NK-92 treated with Interleukin-12 subunit alpha and Interleukin-12 subunit beta, amount 100 ng/mL, for 24 hours (cell line): ENCODE measurements at places on chromosomes 1 and 21.

DNA sequence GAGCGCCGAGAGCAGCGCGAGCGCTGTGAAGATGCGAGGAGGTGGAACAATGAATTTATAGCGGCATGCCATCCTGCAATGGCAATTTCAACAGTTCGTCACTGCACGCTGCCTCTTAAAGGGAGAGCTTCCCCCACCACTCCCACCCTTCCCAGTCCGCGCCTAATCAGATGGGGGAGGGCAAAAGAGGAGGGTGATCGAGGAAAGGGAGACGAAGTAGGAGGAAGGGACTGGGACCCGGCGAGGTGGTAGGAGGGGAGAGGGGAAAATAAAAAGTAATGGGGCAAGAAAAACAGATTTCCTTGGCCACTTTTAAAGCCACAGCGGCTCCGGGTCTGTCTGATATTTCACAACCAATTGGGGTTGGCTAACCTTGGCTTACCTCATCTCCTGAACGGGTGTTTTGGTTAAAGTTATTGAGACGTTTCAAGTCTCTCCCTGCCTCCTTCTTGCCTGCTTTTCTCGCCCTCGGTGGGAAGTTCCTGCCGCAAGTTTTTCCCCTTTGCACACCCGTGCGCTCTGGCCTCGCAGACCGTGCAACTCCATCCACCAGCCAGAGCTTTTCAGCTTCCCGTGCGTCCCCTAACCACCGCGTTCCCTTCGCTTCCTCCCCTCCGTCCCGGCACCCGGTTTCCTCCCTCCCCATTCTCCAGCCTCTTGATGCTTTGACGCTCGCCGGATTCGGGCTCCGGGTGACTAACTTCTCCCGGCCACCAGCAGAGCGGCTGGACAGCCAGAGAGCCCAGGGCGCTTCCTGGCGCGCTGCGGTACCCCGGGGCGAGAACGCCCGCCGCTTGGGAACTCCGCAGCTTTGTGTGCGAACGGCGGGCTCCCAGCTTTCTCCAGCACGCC, at the start of gene ADAMTS5:
ADAMTS5 (minus strand) TSS at position 27 of the 852 bp plus-strand sequence. CDS start 697 bp downstream, outside the sequence.
- DNase-seq = no peak

DNA sequence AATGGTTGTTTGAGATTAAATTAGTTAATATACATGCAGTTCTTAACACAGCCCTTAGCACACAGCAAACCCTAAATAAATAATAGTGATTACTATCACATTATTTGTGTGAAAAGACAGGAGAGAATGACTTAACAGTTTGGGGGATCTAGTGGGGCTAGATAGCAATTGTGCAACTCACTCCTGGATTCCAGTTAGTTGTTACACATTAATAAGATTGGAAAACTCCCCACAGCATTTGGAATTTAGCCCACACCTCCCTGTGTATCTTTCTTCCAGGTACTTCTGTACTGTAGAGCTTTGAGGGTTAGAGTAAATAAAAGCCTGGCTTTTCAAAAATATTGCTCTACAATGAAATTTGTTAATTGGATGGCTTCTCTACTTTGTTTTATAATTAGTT, 93.2 kb downstream of the KCTD3 start:
- no peak for DNase-seq

- no peak for DNase-seq
Measured at GRCh38 chr1:37808369-37809319, 636 bp upstream of the YRDC start.

DNA sequence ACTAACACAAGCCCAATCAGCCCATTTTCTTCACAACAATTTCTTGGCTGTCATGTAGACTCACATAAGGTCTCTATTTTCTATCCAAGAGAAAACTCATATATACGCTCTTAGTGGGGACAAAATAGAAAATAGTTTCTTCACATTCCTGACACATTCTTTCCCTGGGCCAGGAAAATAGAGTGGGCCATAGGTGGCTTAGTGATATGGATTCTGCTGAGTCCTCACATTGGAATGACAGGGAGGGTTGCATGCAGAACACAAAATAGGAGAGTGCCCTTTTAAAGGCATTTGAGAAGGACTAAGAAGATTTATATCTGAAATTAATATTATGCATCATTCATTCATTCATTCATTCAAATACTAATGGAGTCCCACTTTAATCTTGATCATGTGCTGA, 207.7 kb downstream of the LYPLAL1 start:
- DNase-seq = no peak

GRCh38 chr1:183077097-183077496, 53.9 kb downstream of the LAMC1 start:
- DNase-seq = no peak

- DNase-seq = no peak
Measured at GRCh38 chr1:53520481-53520880, 61.3 kb downstream of the DMRTB1 start.

DNA sequence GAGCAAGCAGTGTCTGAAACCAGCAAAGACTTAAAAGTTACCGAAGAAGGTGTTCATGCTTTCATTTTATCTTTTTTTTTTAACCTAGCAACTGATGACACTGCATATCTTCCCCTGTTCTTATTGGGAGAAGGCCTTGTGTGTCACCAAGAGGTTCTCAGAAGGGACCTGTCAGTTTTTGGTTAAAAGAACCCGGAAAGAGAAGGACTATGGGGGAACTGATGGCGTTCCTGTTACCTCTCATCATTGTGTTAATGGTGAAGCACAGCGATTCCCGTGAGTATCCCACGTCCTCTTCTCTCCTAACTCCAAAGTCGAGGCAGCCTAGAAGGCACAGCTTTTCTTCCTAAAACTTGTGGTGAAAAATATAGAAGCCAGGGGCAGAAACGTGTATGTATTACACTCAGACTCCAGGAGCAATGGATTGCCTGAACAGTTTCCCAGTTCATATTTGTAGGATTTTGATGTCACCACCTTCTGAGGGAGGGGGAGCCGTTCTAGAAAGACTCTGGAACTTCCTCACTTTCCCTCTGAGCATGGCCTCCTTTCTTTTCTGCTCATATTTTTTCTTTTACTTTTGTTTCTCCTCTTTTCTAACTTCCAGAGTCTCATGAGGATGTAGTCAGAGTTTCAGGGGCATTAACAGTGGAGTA, at the start of gene MR1:
MR1 (plus strand) TSS at position 185 of the 653 bp plus-strand sequence; CDS start at position 210, 25 bp downstream.
- no peak for DNase-seq

DNA sequence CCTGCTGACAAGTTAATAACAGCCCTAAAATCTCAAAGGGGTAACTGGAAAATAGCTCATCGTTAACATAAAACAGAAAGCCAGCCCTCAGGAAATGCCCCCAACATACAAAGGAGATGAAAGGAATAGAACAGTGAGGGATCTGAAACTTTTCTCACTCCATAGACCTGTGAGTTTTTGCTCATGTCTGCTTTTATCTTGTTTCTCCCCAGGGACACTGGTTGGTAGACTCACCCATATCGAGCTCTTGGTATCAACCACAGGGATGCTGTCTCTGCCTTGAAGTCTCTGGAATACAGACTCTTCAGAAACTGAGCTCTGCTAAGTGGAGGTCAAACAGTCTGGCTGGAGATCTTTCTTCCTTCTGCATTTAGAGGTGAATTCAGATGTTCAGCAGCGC, 77.4 kb upstream of the CAMK1G start:
- no peak for DNase-seq

DNA sequence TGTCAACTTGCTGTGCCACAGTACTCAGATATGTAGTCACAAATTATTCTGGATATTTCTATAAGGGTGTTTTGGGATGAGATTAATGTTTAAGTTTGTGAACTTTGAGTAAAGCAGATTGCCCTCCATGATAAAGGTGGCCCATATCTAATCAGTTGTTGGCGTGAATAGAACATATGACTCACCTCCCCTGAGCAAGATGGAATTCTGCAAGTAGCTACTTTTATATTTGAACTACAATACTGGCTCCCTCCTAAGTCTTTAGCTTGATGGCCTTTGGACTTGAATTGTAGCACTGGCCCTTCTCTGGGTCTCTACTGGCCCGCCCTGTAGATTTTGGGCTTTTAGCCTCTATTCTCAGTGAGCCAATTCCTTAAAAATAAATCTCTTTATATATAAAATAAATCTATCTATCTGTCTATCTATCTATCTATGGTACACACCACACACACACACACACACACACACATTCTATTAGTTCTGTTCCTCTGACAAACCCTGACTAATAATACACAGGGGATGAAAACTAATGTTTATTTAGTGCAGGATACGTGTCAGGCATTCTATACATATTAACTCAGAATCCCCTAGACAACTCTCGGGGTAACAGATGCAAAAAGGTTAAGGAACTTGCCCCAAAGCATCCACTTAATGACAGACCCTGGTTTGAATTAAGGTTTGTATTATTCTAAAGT, 37.9 kb upstream of the PDC start:
- DNase-seq = no peak

DNA sequence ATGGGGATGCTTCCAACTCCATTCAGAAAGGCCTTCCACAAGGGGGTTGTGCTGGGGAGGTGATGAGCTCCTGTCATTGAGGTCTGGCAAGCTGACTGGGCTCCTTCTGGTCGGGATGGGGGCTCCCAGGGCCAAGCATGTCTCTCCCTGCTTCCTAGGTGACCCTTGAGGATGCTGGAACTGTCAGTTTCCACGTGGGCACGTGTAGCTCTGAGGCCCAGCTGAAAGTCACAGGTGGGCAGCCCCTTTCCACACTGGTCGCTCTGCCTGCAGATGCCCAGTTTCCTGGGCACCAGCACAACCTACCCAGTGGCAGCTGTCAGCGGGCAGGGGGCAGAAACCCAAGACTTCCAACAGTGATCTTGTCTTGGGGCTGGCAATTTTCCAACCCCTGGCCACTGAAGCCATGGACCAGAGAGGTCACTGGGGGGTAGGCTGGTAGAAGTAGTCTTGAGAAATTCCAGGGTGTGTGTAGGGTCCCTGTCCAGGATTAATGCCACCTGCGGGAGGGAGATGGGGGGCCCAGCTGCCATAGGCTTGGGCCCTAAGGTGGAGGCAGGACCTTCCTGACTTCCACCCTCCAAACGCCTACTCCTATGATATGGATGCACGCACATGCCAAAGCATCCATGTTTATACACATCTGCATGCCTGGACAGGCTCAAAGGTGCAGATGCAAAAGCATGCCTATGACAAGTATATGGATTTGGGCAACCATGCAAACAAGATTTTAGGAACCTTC, 97.1 kb downstream of the TRIM11 start:
- DNase-seq = no peak

GRCh38 chr1:221431068-221431651, 310.7 kb downstream of the DUSP10 start:
- no peak for DNase-seq

- DNase-seq = no peak
Measured at GRCh38 chr1:77348549-77348948, 66.7 kb downstream of the AK5 start.

DNA sequence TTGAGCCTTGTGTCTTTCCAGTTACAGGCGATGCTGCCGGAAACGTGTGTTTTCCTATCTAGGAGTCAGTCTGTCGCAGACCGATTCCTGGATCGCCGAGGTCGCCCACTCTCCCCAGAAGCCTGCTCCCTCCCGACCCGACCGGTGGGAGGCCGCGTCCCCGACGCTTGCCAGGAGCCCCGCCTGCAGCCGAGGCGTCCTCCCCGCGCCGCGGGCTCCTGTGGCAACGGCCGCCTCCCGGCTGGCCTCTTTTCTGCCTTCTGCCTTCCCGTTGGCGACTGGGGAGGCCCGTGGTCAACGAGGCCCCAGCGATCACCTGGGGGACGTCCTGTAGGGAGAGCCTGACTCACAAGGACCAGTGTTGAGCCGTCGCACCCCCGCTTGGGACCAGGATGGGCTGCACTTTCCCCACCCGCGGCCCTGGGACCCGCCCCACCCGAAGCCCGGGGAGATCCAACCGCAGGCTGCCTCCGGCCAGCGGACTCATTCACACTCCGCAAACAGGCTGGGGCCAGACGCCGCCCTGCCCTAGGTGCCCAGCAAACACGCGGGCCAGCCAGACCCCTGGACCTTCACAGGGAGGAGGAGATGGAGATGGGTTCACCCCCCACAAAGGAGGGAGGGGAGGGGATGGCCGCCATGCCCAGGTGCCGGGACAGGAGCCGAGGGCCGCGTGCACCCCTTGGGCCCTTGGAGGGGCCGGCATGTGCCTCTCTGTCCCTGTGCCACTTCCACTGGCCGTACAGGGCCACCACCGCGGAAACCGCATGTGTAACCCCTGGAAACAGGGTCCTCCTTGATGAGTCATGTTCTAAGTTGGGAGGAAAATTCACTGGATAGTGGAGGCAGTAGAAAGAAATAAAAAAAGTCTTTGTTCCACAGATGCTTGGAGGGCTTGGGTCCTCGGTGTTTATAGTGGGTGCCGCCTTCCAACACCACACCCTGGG, 7.2 kb upstream of the COL6A1 start:
- no peak for DNase-seq

DNA sequence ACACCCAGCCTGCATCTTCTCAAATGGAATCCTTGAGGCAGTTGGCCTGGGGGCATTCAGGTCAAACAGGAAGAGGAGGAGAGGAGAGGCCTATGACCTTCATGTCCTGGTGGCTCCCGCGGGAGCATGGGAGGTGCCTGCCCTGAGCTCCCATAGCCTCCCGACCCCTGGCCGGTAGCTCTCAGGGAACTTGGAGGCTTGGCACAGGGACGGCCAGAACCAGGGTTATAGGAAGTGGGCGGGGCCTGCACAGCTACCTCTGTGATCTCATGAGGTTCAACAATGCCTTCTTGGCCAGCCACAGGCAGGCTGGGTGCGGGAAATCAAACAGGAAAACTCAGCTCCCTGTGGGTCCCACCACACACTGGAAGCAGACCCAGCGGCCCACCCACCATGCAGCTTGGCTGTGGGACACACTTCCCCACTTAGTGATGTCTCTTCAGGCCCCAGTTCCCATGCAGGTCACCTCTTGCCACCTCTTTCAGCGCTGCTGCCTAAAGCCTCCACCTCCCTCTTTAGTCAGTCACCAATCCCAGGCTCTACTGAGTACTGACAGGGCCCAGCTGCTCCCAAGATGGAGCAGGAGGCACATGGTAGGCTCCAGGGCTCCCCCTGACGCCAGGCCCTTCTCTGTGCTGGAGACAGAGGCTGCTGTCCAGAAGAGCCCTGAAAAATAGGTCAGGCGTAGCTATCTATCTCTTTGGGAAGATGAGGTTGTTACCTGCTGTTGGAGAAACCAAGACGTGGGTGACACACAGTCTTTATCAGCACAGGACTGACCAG, at the start of gene SLFNL1:
SLFNL1 (minus strand) TSS at position 200 of the 783 bp plus-strand sequence. CDS start 1,065 bp downstream, outside the sequence.
- no peak for DNase-seq

DNA sequence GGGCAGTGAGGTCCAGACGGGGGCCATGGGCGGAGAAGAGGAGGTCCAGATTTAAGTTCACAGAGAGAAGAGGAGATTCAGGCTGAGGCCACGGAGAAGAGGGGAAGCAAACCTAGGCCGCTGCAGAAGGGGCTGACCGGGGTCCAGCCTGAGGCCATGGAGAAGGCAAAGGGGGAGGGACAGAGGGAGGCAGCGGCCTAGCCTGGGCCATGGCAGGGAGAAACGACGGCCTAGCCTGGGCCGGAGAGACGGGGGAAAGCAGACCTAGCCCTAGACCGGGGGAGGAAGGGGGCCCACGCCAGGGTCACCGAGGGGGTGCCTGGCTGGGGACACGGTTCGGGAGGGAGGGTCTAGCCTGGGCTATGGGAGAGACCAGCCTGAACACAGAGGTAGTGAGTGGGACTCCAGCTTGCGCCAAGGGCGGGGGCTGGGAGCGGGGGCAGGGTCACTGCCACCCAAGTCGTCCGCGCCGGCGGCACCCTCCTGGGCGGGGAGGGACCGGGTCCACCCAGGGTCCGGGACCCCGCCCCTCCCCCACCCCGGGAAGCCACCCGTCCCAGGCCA, 459 bp downstream of the CAPZB start:
- DNase-seq = no peak

GRCh38 chr1:3369446-3370076, 84.9 kb upstream of the ARHGEF16 start:
- no peak for DNase-seq

GRCh38 chr1:156726549-156727226, 1.6 kb upstream of the METTL25B start:
- no peak for DNase-seq
